Urinary bladder (tissue), 4 donors: ENCODE measurements at places on chromosomes 4 and X. TPM values are rescaled to one million over a fixed set of nuclear protein-coding genes. Genes with fewer than 3 reads are reported as not detected.

Gene TCEAL7
- polyA plus RNA-seq = 16.0 TPM

- DNase-seq = no peak
These were observed 39.4 kb downstream of the ZNF185 start for GRCh38 chrX:152937236-152937635.

DNA sequence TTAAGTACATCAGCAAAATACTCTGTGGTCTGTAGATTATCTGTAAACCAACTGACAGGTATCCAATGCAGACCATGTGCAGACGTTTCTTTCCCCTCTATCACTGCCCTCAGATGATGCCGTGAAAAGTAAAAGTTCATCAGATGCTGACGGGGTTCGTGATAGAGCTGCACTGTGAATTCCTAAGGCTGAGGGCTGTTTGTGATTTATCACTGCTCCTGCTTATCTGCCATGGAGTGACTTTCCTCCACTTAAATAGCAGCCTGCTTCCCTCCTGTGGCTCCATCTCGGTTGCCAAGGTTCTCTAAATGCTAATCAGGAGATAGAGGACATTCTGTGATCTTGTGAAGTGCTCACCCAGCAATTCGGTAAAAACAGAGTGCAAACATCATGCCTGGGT, 89.3 kb upstream of the SRD5A3 start:
- no peak for DNase-seq

DNA sequence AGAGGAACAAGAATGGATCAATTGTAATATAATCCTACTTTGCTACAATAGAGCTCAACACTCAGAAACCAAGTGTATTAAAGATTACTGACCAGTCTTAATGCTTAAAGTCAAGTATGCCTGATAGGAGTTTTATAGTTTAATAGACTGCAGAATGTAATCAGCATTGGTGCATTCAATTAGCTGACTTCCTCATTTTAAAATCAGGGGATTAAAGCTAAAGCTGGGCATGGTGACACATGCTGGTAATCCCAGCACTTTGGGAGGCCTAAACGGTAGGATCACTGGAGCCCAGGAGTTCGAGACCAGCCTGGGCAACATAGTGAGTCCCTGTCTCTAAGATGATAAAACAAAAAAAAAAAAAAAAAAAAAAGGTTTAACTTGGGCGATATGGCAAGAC, 10.8 kb downstream of the HNRNPDL start:
- DNase-seq = no peak

Gene P2RY4
- 0.06 TPM for polyA plus RNA-seq

DNA sequence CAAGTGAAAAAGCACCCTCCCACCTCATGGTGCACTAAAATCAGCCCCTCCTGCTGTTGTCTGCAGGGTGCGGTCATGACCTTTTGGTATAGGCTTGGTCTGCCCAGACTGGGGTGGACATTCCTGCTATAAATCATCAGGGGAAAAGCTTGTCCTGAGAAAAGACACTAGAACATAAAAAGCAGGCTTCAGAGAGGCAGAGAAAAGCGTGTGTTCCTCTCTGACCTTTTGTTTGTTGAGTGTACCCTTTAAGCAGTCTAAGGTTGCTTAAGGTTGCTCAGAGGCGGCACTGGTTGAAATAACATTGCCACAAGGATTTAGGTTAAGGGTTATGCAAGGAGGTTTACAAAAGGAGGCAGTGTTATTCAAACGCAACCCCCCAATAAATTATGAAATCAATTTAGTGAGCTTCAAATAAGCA, 43.5 kb downstream of the CCDC158 start:
- DNase-seq = no peak

Gene ENPP6
- 1.2 TPM for polyA plus RNA-seq

Gene NWD2
- polyA plus RNA-seq = 0.05 TPM

DNA sequence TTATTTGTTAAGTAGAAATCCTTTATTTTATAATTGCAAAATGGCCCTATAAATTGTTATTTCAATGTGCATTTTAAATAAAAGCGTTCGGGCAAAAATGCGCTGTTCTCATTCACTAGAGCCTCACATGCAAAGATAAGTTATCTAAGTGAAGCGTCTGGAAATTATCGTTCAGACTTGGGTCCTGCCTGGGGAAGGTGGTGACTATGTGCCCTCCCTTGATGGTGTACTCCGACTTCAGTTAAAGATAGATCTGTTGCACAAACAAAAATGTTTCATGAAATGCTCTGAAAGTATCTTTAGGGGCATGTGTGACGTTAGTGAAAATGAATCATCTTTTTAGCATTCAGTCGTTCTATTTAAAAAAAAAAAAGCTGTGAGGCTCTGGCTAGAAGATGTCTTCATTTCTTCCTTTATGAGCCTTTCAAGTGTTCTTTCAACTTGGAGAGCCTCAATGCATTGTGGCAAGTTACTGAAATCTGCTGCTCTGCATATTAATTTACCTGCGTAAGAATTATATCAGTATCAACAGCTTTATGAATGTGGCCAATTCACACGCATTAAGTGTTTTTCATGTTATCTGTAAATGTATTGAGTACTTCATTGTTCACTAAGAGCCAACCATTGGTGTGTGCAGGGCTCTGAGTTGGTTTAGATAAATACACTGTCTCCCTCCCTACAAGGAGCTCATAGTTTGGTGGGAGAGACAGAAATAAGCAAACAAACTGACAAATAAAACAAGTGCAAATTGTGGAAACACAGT, 83.0 kb downstream of the AFF1 start:
- DNase-seq = no peak
